ENCODE measurements at places on chromosomes 3 and 15.

DNA sequence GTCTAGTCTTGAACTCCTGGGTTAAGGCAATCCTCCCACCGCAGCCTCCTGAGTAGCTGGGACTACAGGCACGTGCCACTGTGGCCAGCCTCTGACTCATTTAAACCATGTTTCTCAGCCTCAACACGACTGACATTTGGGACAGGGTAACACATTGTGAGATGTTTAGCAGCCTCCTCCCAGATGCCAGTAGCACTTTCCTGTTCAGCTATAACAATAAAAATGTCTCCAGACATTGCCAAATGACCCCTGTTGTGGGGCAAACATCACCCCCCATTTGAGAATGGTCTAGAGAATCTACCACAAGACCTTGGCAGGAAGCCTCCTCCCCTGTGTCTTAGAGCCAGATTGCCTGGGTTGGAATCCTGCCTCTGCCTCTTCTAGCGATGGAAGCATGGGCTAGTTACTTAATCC, 8.4 kb downstream of the TMEM40 start:
- no peak for DNase-seq

- DNase-seq = no peak
Observed at GRCh38 chr3:149552700-149553099, 78.2 kb downstream of the TM4SF4 start.

- DNase-seq = no peak
Observed at GRCh38 chr3:170614214-170614966, 28.5 kb upstream of the SLC7A14 start.

DNA sequence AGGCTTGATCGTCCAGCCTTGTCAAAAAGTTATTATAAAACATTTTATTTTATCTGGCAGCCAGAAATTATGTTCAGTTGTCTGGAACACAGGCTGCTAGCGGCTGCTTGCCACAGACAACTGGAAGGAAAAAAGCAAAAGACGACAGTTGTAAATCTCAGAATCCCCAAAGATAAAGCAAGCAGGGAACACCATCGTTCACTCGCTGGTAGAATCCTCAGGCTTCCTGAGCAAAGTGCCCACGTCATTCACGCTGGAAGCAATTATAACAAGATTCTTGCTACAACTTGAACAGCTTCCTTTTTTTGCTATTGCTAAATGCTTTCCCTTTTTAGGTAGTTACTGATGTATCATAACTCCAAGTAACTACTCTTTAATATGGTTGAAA, 33.6 kb downstream of the ADAMTS17 start:
- DNase-seq = no peak

- no peak for DNase-seq
Observed at GRCh38 chr3:113441051-113441770, at the start of gene CFAP44. TSS of gene CFAP44 (minus strand) at chr3:113441493. CDS start at chr3:113433664, 7,829 bp downstream.

DNA sequence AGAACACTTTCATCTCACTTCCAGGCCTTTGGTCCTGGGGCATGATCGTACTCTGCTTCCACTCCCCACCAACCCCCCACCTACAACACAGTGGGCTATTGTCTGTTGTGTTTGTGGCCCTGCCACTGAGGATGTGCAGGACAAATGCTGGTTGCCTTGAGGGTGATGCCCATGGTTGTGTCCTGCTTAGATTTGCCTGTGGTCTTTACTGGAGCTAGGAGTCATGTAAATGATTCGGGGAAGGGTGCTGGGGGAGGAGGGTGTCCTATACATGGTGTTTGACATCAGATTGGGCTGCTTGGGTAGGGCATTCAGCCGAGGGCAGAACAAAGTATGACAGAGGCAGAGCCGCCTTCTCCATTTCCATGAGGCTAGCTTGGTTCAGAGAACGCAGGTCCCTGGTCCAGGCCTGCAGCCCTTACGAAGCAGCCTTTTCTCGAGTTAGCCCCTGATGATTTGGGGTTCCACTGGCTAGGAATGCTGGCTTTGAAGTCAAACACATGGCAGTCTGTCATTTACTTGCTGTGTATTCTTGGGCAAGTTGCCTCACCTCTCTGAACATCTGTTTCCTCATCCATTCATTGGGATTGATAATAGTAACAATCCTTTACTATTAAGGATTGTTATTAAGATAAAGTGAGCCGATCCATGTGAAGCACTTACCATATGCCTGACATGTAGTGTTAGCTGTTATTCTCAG, 6.9 kb downstream of the CORO2B start:
- no peak for DNase-seq

DNA sequence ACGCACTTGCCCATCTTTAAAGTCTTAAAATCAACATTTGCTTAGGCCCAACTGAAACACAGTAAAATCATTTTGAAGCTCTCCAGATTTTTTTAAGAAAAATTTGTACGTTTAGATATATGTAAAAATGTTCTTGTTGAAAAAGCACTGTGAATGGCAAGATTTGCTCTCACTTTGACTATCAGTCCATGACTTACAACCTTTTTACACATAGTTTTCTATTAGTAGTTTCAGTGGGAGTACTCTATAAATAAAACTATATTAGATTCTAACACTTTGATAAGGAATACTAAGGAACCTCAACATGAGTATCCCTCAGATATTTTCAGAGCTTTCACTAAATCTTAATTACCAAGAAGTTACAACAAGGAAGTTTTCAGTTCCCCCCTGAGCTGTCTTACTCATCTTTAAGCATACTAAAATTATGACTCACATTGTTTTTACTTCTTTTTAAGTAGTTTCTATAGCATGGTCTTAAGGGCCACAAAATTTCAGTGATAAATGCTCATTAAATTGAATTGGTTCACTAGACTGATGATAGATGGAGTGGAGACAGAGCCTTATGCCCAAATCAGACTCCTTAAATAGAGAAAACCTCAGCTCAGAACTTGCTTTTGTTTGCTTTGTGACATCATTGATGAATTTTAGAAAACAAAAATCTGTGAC, 31.6 kb upstream of the RAP2B start:
- DNase-seq = no peak

GRCh38 chr3:161641287-161641686, 144.7 kb downstream of the OTOL1 start:
- no peak for DNase-seq

GRCh38 chr15:101390060-101390459, 95.0 kb upstream of the SNRPA1 start:
- DNase-seq = no peak

DNA sequence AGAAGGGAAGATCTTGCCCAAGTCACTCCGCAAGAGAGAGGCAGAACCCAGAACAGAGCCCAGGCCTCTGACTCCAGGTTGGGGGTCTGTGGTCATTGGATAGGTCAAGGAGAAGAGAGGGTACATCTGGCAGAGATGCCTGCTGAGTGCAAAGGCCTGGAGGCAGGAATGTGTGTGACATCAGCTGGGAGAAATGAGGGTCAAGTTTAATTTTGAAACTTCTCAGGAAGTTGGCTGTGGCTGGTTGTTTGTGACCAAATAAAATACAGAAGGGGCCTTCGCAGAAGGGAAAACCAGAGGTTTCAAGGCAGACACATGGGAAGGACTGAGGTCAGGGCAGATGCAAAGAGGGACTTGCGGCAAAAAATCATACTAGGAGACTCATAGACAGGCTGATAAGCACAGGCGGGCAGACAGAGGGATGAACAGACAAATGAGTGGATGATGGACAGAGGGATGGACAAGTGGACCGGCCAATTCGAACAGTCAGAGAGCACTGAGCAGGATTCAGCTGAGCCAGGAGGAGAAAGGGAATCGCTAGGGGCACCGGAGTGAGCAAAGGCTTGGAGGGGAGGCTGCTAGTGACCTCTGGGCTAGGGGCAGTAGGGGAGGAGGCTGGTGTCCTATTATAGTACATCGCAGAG, 28.8 kb upstream of the CACNA2D2 start:
- DNase-seq = no peak

- no peak for DNase-seq
Observed at GRCh38 chr3:69648126-69648525, 91.1 kb upstream of the MITF start.
